ENCODE measurements at places on chromosomes 3 and 15. TPM values are rescaled to one million over a fixed set of nuclear protein-coding genes. Genes with fewer than 3 reads are reported as not detected.

DNA sequence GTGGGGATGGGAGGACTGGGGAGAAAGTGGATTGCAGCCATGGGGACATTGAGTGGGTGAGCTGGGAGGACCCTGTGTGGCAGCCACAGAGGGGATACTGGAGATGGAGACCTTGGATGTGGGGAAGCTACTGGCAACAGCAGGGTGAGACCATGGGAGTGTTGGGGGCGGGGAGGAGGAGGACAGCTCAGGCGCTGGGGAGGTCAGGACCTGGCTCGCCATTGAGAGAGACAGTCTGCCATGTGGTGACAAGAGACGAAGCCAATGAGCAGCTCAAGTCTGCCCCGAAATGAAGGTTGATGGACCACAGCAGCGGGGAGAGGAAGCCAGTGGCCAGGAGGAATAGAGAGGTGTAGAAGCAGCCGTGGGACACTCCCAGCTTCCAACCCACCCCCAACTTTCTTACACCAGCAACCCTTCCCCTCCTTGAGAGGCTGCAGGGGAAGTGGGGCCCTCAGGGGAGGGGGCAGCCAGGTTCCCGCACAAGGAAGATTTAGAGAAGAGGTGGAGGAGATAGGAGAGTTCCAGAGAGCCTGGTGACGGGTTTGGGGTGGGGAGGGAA lies 118.1 kb downstream of the ASB7 start:
- no peak for DNase-seq

GRCh38 chr3:56914646-56915045 lies 112.9 kb upstream of the ARHGEF3 start:
- no peak for DNase-seq

GRCh38 chr3:54506603-54507002 lies 384.3 kb downstream of the CACNA2D3 start:
- no peak for DNase-seq

DNA sequence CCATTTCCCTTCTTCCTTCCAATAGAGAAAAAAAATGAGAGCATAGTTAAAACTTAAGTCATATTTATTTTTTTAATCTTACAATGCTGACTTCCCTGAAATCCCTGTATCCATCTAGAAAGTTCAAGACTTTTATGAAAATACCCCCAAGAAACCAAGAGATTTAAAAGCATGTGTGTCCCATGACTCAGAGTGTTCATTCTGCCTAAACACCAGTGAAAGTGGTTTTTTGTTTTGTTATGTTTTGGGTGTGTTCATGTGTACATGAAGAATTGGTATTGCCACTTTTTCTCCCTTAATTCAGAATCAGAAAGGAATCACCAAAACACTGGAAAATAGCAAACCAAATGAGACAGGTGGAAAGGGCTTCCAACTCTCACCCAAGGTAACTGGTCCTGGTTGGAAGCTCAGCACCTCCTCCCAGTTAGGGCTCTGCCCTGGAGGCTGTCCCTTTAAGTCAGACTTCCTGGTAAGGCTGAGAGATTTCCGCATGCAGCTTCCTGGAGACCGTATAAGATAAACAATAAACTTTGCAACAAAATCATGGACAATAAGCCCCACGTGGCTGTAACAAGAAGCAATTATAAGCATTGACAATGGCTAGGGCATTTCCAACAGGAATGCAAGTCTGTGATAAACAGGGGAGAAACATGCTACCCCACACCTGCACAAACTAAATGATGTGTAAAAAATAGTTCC lies 121.9 kb upstream of the ARHGEF3 start:
- no peak for DNase-seq

DNA sequence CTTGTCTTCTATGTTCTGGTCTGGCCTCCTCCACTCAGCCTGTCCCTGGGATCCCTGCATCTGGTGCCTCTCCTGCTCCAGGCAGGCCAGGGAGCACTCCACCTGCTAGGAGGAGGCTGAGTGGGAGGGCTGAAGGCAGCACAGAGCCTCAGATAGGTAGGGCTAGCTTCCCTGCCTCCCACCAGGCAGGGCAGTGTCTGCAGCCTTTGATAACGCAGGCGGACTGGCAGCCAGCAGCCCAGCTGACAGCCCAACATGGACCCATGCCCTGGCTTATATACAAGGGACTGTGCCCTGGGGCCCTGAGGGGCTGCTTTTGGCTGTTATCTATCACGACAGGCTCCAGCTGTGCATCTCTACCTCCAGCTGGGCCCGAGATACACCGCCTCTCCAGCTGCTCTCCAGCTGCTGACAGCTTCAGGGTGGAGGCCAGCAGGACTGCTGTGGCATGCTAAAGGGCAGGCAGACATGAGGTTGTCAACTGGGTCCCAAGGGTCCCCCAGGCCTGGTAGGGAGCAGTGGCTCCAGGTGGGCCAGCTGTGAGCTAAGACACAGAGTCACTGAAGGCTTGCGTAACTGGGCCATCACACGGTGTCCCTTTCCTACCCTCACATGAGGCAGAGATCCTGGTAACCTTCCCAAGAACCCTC lies 5.2 kb upstream of the CLK3 start:
- no peak for DNase-seq

GRCh38 chr15:43105077-43105736 lies 631 bp downstream of the UBR1 start:
- DNase-seq, result no peak

DNA sequence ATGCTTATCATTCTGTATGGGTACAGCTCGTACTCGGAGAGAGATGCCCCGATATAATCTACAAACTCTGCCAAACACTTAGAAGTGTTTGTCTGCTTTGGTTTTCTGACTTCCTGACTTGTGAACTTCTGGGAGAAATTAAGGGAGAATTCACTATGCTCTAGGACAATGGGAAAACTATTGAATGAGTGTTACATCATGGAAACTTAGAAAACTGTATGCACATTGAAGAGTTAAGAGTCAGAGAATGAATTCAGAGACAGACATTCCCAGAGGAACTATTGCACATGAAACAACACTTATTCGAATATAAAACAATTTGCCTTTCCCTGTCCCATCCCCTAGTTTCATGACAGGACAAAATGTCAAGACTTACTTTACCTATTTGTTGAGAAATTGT lies 57.8 kb downstream of the DTWD1 start:
- DNase-seq, result no peak

DNA sequence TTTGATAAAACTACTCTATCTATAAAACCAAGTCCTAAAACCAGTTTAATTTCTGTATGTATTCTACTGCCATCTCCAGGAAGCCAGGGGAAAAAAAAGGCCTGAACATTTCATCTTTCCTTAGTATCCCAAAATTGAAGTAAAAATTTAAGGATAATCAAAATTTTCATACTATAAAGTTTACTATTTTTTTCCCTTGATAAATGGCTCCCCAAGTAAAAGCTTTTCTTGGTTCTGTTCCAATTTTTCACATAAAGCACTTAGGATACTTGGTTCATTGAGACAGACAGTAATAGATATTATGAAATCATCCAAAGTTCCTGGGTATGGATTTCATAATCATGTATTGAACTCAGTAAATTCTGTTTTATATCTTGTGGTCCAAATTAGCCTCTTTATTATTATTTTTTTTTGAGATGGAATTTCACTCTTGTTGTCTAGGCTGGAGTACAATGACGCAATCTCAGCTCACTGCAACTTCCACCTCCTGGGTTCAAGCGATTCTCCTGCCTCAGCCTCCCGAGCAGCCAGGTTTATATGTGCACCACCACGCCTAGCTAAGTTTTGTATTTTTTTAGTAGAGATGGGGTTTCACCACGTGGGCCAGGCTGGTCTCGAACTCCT lies 34.5 kb downstream of the ICE2 start:
- no peak for DNase-seq

- DNase-seq, result no peak
These were observed 96.8 kb downstream of the SLMAP start for GRCh38 chr3:57852896-57853295.

GOLGA6D gene
- total RNA-seq, result not detected

FOXB1 gene
- total RNA-seq, result not detected

DNA sequence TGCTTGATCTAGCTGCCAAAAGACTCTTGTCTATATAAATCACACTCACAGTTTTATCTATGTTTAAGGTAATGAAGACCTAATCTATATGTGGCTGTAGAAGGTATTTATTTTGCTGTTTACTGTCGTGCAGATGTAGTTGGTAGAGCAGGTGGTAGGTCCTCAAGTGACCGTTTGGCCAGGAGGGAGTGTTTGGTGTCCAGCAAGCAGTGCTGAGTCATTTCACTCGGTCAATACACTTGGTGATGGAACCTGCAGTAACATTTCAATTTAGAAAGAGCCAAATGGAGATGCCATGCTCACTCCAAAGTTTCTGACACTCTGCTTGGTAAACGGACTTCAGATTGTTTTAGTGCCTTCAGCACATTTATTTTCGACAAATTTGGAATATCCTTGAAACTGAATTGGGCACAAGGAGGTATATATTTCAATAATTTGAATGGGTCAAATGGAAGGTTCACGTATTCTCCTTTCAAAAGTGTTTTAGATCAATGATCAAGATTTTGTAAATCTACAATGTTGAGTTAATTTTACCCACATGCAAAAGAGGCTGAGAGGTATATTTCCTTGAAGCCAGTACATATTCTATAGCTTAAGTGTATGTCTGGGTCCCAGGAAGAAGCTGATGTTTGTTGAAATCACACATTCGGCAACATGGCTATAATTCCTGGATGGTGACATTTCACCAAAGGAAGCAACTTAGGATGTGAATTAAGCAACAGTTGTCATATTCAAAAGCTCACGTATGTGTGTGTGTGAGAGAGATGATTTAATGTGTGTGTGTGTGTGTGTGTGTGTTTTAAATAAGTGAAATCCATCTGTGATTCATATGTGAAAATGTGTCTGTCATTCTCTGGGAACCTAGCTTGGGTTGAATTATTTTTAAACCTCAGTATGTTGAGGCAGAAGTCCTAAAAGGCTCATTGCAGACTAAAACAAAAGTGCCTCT lies 7.7 kb upstream of the CX3CR1 start:
- DNase-seq, result no peak

DNA sequence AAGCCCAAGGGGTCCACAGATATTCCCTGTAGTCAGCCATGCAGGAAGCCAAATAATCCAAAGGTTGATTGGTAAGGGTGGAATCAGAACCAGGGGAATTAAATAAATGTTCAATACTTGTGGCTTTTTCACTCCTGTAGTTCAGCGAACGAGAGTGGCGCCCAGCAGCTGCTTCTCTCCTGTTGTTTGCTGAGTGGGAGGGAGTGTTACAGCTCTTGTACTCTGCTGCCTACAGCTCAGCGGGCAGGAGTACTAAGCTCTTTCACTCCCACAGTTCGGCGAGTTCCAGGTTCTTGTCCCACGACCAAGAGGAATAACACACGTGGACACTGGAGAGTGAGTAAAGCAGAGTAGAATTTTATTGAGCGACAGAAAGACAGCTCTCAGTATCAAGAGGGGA lies 105.9 kb downstream of the MOBP start:
- no peak for DNase-seq

SLC28A2 gene
- 0.35 TPM for total RNA-seq

- no peak for DNase-seq
These were observed 99.4 kb upstream of the TSC22D2 start for GRCh38 chr3:150308481-150309256.

DNA sequence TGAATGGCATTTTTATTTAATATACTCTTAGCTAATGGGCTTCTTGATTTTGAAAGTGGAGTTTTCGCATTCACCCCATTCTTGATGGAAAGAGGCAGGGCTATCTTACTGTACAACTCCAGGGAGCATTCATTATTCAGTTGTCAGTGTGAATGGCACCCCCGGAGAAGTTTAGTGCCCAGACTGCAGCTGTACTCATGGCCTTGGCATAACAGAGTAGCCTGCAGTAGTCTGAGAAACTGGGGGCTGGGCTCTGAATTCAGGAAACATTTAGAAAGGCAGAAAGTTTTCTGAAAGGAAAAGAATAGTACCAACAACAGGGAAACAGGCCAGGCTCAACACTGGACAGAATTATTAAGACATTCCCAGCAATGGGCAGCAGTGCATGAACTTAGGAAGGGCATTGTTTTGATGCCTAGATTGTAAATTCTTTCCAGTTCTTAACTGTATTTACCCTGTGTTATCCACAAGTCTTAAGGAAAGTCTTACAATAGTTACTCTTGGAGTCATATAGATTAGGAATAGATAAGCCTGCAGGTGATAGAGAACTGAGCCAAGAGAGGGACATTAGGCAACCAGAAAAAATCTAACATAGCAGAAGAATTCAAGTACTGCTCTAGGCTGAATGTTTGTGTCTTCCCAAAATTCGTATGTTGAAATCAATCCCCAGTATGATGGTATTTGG lies 44.4 kb downstream of the TIPARP start:
- no peak for DNase-seq

- DNase-seq, result no peak
These were observed 47.1 kb downstream of the HRH1 start for GRCh38 chr3:11201251-11202019.

GRCh38 chr15:69797615-69798014 lies 300.1 kb downstream of the TLE3 start:
- no peak for DNase-seq

SCAANT1 gene
- total RNA-seq, result not detected

DNA sequence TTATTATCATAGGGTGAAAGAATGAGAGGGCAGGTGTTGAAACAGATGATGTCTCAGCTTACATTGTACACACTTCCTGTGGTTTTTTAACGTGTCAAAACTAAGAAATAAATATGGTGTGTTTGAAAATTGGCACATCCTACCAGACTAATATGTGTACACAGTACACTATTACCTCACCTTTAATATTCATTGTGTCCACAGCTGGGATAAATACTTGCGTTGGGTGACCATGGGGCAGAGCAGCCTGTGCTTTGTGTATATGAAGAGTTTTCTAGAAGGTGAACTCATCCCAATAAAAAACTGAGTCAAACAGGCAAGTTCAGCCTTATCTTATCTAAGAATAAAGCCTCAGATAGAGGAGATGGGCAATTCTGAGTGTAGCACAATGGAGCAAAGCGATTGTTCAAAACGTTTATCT lies 17.3 kb downstream of the SUCNR1 start:
- DNase-seq, result no peak

SLC6A20 gene
- 22.7 TPM for total RNA-seq

DNA sequence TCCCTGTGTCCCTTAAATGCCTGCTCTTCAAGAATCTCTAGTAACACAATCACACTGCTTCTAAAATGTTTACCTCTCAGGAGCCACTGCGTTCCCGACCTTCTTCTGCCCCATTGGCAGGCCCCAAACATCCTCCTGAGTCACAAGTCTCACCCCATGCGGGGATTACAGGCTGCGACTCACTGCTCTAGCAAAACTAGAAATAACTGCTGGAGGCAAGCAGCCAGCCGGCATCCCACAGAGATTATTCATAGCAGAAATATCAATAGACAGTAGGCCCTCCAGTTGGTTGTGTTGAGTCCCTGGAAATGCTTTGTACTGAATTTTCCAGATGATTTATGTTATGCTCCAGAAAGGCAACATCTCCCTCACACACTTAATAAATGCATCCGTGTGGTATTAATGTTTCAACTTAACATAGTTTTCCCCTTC lies 64.8 kb downstream of the RFTN1 start:
- no peak for DNase-seq

DNA sequence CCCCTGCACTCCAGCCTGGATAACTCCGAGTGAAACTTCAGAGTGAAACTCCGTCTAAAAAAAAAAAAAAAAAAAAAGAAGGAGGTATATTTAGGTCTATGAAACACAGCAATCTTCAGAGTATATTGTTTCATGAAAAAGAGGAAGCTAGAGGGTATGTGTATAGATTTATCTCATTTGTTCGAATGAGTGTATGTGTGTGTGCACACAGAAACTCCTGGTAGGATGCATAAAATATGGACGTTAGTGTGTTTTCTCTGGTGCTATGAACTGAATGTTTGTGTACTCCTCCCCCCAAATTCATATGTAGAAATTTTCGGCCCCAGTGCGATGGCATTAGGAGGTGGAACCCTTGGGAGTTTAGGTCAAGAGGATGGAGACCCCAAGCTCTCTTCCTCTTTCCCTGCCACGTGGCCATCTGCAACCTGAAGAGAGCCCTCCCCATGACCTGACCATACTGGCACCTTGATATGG lies 98.6 kb upstream of the KLF13 start:
- no peak for DNase-seq

GRCh38 chr3:119181765-119182164 lies 8.4 kb downstream of the UPK1B start:
- DNase-seq, result no peak

Data from upper lobe of right lung (tissue), 1 donor.